Iris pigment epithelial cell (primary cell): ENCODE measurements at places on chromosomes 11 and 22.

- DNase-seq, result no peak
Observed at GRCh38 chr22:19664406-19664805, 49.9 kb upstream of the SEPTIN5 start.

GRCh38 chr11:5369789-5370188 is 13.8 kb upstream of the OR51M1 start:
- peak; percentile 85 for DNase-seq

- DNase-seq, result no peak
Observed at GRCh38 chr11:11141065-11141464, 212.0 kb downstream of the CSNK2A3 start.

GRCh38 chr22:24703101-24703500 is 71.4 kb downstream of the PIWIL3 start:
- no peak for DNase-seq

- no peak for DNase-seq
Observed at GRCh38 chr22:44365832-44366231, 53.1 kb upstream of the SHISAL1 start.

DNA sequence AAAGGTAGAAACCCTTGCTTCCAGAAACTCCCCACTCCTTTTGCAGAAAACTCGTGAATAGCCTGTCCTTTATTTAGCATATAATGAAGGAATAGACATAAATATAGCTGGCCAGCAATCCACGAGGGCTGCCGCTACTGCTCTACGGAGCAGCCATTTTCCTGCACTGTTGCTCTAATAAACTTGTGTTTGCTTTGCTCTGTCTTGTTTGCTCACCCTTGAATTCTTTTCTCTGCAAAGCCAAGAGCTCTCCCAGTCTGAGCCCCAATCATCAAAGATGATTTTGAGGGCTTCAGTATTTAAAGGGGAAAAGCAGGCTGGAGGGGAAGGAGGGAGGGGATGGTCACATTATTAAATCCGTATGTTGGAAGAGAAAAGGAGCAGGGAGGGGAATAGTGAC is 16.6 kb upstream of the CHKA start:
- DNase-seq, result no peak

- DNase-seq, result no peak
Observed at GRCh38 chr11:113705871-113706655, at the start of gene TMPRSS5. TMPRSS5 (minus strand) TSS chr11:113706308; CDS start chr11:113706224, 84 bp downstream.

DNA sequence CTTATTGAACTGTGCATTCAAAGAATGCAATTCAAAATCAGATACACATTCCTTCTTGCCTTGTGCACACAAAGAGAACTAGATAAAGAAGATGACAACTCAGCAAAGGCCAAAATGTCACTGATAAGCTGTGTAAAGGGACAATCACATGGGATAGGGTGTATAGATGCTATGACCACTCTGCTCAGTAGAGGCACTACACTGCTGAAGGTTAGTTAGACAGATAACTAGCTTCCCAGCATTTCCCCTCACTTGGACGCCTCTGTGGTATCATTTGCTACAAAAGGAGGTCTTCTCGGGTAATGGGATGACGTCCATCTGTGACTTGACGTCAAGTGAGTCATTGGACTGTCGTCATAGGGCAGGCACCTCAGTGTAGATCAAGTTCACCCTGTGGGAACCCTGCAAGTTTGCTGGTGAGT is 424.9 kb upstream of the CCDC90B start:
- no peak for DNase-seq
